Karpas-422 (cell line): ENCODE measurements at places on chromosomes 2 and 18.

GRCh38 chr2:65490222-65490621 lies 57.8 kb upstream of the SPRED2 start:
- no peak for DNase-seq

GRCh38 chr18:48827291-48828193 lies 123.2 kb downstream of the SMAD7 start:
- no peak for DNase-seq

GRCh38 chr18:12376034-12376753 lies 833 bp downstream of the AFG3L2 start:
- DNase-seq, result peak; percentile 73

GRCh38 chr2:175981551-175981950 lies 20.5 kb downstream of the LNPK start:
- no peak for DNase-seq

DNA sequence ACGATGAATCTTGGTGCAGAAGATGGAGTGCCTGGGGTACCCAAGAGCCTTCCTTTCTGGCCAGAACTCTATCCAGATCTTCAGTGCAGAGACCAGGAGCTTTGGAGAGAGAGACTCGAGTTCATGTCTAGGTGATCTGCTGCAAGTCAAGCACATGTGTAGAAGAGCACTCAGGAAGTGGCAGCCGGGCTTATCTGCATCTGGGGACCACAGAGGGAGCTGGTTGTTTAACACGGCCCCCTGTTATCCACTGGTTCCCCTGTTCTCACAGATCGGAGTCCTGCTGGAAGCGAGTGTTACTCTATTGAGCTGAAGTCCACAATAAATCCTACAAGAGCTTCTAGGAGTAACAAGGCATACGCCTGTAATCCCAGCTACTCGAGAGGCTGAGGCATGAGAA lies 128.3 kb downstream of the ACOXL start:
- no peak for DNase-seq

GRCh38 chr2:47005687-47006086 lies 90.1 kb upstream of the MCFD2 start:
- DNase-seq, result no peak

GRCh38 chr2:51268191-51268590 lies 236.3 kb upstream of the NRXN1 start:
- DNase-seq, result no peak

DNA sequence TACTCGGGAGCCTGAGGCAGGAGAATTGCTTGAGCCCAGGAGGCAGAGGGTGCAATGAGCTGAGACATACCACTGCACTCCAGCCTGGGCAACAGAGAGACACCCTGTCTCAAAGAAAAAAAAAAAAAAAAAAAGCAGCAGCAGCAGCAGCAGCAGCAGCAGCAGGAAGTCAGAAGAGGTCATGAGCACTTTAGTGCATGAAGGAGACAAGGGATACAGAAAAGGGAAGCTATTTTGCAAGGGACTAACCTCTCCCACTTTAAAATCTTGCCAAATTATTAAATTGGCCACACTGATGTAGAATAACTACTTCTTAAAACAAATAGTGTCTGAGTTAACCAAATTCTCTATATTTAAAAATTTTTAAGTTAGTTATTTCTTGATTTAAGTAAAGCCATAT lies 113.4 kb upstream of the PDE1A start:
- DNase-seq, result no peak

DNA sequence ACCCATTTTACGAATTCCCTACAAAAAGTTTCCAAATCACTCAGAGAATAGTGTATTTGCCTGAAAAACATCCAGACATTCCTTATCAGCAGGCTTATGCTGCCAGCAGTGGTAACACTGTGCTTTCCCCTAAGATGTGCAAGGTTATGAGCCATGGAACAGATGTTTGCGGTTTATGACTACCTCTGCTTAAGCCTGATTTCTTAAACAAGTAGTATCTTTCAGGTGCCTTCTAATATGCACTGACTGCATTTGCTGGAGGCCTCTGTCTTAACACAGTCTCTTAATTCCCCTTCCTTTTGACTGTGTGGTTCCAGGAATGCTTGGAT lies 54.8 kb downstream of the CDC42EP3 start:
- DNase-seq, result no peak
